Stimulated activated CD4-positive, alpha-beta T cell treated with anti-CD3 and anti-CD28 coated beads, Interleukin-1b, Interleukin-23, amount 100 ng/mL, for 1 hour (primary cell): ENCODE measurements at places on chromosomes 16 and 17.
A peak's percentile ranks its signal among the peaks of the same experiment; 100 is the strongest.

GRCh38 chr17:64177311-64178010, 47.5 kb upstream of the ERN1 start:
- no peak for DNase-seq

DNA sequence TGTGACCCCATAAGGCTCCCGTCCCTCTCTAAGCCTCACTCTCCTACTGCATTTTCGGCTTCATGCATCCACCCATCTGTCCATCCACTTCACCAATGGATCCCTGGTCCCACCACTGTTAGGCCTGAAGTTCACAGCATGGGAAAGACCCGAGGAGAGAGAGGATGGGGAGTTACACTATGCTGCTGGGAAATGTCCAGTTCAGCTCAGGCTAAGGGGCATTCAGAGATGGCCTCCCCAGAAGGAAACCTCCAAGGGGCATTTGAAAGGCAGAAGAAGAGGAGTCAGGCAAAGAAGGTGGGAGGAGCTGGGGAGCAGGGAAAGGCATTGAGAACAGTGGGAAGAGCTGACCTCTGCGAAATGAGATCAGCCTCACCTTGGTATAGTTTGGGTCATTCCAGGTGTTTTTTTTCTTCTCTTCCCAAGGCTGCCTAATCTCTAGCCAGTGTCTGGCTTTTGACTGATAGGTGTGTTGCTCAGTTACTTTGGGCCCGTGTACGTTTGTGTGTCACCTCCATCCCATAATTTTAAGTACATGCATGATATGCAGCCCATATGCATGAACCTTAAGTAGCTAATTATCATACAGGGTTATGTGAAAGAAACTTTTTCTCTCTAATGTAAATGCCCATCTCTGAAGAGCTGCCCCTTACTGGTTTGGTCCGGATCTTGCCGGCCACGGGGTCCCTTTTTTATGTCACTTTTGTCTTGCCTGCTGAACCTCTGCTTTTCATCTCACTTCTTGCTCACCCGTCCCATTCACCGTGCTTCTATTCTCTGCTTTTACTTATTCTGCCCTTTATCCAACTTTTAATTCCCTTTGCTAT, 11.6 kb upstream of the DRC7 start:
- DNase-seq: no peak

DNA sequence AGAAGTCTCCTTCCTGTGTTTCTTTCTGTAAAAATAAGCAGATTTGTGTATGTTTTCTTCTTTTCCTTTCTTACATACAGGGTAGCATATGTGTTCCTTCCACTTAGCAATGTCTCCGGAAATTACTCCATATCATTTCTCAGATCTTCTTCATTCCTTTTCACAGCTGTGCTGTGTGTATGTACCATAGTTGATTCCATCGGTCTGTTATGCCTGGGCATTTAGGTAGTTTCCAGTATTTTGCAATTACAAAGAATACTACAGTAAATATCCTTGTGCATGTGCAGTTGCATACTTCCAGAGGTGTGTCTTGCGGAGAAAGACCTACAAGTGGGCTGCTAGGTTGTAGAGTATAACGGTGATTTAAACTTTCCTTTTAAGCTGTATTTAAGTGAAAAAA, 69.8 kb downstream of the CLEC16A start:
- no peak for DNase-seq

- no peak for DNase-seq
These were observed 5.6 kb upstream of the ULK2 start for GRCh38 chr17:19873346-19873745.

DNA sequence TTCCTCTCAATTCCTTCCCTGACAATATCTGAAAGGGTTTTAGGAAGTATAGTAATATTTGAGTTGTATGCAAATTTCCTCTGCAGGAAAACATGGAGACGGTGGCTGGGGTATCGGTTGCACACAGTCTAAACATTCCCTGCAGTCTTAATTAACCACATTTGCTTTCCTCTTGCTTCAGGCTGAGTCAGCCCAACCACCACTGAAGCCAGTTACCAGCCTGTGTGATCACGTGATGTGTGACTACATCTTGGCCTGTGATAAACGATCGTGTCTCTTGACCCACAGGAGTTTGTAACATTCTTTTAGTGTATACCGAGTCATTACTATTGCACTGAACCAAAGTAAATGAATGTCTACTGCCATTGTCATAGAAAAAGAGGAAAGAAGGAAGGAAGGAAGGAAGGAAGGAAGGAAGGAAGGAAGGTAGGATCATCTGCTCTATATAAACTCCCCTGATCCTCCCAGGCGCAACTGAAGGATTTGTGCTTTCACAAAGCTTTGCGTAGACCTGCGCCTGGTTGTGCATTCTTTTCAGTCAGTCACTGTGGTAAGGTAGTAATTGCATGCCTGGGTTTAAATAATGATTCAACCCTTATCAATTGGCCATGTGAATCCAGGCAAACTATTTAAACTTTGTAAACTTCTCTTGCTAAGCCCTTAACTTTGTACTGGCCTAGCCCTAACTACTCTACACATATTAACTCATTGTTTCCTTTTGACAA, 280.6 kb upstream of the SALL1 start:
- DNase-seq: no peak

DNA sequence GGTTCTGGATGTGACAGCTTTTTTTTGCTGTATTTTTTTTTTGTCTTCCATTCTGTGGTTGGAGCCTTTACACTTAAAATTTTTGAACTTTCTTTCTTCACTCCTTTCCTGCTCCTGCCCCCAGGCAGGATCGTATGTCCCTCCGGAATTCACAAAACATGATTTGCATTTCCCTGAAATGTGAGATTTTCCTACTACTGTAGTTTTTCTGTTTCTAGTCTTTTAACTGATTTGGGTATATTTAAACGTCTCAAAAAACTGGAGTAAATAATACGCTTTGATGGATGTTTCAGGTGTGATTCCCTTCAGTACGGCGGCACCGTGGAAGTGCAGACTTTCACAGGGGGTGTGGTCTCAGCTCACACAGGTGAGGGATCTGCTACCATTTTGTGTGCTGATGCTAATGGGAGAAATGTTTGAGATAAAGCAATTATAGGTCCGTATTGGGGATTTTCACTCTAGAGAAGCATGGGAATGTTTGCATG, 686 bp downstream of the SRCAP start:
- no peak for DNase-seq

DNA sequence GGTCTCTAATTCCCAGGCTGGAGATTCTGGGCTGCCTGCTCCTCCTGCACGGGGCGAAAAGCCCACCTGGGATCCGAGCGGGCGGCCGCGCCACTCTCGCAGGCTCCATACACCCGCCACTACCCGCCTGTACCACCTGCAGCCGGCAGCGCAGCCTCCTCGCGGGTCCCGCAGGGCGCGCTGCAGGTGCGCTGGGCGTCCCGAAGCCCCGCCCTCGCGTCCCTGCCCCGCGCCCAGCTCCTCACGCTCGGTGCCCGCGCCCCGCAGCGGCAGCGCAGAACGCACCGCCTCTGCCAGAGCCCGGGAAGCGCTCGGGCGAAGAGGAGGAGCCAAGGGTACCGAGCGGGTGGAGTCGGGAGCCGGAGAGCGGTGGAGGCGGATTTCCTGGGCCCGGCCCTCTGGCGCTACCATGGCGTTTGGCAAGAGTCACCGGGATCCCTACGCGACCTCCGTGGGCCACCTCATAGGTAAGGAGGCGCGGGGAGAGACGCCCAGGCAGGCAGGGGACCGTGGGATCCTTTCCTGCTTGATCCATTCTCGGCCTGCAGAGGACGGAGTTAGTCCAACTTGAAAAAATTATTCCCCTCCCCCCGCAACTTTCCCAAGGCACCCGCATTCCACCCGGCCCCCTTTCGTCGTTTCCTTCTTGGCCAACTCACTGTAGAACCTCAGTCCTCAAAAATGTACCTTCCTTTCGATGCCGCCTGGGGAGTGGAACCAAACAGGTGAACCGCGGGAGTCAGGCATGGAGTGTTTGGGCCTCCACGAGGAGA, at the start of gene TOM1L1:
Gene TOM1L1, plus strand, starts transcription at position 396 of the 773 bp plus-strand sequence. Its CDS starts 14 bp downstream, at position 410.
- DNase-seq: no peak

GRCh38 chr17:64130559-64131001, 636 bp upstream of the ERN1 start:
- peak; percentile 25 for DNase-seq

- DNase-seq: no peak
These were observed 2.1 kb downstream of the ST6GALNAC1 start for GRCh38 chr17:76641501-76641900.

DNA sequence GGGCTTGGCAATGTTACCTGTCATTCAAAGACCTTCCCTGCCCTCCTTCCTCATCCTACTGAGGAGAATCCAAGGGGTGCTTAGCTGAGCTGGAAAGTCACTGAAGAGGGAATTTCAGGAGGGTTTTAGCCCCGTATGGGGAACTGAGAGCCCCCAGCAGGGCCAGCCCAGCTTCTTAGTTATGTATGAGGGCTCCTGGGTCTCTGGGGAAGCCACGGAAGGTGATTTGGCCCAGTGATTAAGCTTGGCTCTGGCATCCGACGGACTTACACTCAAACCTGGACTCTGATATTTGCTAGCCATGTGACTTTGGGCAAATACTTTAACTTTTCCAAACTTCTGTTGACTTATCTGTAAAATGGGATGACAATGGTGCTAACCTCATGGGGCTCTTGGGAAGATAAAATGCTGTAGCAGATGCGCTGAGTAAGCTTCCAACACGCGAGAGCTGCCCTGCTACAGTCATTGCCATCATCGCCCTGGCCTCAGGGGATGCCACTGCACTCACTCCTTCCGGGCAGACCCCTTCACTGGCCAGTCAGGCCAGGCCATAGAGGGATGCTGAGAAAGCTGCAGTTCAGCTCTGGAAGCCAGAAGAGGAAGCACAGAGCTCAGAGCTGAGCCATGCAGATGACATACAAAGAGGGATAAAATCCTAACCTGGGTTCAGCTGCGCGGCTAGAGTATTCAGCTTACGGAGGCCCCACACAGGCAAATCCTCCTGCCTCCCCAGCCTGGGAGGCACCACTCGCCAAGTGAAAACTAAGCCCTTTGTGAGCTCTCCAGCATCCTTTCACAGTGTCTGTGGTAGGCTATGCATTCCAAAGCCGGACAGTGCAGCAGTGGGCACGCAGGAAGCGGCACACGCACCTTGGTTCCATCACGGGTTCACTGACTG, 44.9 kb upstream of the PIK3R6 start:
- no peak for DNase-seq

GRCh38 chr16:12881740-12882139, 19.7 kb upstream of the SHISA9 start:
- no peak for DNase-seq

DNA sequence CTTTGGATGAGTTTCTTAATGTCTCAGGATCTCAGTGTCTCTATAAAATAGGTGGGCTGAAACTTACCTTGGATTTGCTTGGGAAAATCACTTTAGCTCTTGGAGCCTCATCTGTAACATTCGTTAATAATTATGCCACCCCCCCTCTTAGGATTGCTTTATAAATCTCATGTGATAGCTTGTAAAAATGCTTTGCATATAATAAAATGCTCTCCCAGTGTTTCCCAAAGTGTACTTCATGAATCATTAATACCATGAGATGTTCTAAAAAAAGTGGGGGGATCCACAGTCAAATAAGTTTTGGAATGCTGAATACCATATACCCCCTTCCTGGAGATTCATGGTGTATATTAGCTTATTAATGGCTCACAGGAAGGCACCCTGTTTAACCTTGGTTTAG, 5.2 kb downstream of the KRT39 start:
- no peak for DNase-seq

DNA sequence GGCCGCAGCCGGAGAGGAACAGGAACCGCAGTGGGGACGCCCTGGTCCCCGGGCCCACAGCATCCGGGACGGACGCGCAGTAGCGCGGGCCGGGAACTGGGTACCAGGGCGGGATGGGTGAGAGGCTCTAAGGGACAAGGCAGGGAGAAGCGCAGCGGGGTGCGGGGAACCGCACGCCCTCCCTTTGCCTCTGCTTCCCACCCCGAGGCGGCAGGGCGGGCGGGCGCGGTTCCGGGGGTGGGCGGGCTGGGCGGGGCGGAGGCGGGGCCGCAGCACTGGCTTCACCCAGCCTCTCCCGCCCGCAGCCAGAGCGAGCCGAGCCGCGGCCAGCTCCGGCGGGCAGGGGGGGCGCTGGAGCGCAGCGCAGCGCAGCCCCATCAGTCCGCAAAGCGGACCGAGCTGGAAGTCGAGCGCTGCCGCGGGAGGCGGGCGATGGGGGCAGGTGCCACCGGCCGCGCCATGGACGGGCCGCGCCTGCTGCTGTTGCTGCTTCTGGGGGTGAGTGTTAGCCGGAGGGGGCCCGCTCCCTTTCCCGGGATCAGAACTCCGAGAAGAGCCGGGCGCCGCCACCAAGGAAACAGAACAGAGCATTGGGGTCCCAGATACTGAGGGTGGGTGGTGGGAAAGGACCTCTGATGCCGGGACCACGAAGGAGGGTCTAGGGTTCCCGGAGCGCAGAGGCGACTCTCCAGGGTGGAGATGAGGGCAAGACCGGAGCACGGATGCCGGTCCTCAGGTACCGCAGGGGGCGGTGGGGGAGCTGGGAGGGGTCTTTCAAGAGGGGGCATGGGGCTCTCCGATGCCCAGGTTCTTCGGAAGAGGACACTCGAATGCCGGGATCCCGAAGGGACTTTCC, at the start of gene NGFR:
Gene NGFR, plus strand, starts transcription at position 308 of the 856 bp plus-strand sequence. Its CDS starts 125 bp downstream, at position 433.
- no peak for DNase-seq
